Stimulated activated CD8-positive, alpha-beta memory T cell treated with anti-CD3 and anti-CD28 coated beads, Interleukin-2, amount 100 ng/mL, for 1 hour (primary cell): ENCODE measurements at places on chromosomes 3 and 15.

GRCh38 chr15:77009646-77010311 lies 14.9 kb downstream of the PSTPIP1 start:
- DNase-seq = no peak

DNA sequence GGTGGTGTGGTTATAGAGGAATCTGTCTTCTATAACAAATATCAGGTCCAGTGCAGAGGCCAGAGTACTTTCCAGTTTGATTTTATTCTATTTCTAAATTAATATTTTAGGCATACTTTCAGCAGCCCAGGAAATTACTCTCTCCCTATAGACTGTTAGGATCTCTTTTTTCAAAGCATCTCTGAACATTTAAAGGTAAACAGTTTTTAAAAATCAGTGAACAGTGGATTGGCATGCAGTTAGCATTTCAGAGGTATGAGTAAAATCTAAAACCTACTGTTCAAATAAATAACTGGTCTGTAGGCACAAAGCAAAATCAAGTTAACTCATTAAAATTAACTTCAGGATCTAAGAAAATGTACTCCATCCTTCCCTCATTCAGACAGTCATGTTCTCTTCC lies 3.0 kb downstream of the ZBED2 start:
- DNase-seq = no peak

GRCh38 chr3:55518451-55518850 lies 31.3 kb upstream of the WNT5A start:
- DNase-seq = no peak

- no peak for DNase-seq
Observed at GRCh38 chr15:80403712-80404056, 498 bp upstream of the ARNT2 start.

- no peak for DNase-seq
Observed at GRCh38 chr3:184688251-184688881, 23.5 kb downstream of the MAGEF1 start.

- no peak for DNase-seq
Observed at GRCh38 chr15:31525988-31526665, 199.5 kb downstream of the KLF13 start.

- DNase-seq = no peak
Observed at GRCh38 chr3:46586738-46587246, 20.7 kb upstream of the LRRC2 start.

DNA sequence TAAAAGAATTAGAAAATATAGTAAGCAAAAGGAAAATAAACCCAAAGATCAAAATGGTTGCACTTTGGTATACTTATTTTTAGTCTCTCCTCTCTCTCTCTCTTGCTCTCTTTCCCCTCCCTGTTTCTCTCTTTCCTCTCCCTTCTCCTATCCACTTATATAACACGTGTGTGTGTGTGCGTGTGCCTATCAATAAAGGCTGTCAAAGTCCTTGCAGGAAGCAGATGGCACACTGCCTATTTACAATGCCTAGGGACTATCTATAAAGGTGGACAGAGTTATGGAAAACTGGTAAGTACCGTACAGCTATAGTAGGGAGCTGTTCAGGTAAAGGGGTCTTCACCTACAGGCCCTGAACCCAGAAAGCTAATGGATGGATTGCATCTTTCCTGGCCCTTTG lies 161.6 kb downstream of the SQOR start:
- no peak for DNase-seq

- no peak for DNase-seq
Observed at GRCh38 chr3:59573911-59574310, 524.1 kb upstream of the CFAP20DC start.

- DNase-seq = no peak
Observed at GRCh38 chr3:16596352-16597032, 8.7 kb downstream of the DAZL start.

DNA sequence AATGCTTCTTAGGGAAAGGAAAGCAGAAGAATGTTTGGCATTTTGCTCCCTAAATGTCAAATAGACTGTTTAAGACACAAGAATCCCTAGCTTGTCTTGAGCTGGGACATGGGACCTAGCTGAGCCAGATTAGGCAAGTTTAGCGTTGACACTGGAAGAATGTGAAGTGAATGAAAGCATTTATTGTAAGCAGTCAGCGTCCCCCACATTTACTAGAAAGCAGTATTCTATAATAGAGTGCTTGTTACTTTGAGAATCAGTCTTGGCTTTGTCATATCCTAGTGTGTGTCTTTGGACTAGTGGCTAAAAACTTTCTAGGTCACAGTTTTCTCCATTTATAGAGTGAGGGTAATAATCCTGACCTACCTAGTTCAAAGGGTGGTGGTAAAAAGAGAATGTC lies 161.6 kb downstream of the ADAMTSL3 start:
- no peak for DNase-seq

DNA sequence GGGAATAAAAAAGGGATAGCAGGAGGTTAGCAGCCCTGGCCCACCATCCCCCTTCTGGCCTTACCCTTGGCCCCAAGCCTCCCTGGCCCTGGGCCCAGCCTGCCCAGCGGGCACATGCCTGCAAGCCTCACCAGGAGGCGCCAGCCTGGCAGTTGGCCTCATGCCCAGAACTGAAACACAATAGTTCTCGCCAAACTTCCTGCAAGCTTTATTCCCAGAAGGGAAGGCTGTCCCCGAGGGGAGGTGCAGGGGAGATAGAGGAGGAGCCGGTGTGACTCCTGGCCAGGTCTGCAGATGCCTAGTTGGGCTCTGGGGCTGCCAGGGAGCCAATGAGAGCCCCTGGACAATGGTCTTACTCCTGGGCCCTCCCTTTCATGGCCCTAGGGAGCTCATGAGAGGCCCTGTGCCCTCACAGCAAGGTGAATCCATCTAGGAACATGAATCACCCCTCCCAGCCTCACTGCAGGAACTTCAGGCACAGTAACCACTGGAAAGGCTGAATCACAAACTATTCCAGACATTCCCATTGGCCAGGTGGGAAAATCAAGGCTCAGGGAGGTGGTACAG lies 4.0 kb downstream of the CCDC33 start:
- DNase-seq = no peak

DNA sequence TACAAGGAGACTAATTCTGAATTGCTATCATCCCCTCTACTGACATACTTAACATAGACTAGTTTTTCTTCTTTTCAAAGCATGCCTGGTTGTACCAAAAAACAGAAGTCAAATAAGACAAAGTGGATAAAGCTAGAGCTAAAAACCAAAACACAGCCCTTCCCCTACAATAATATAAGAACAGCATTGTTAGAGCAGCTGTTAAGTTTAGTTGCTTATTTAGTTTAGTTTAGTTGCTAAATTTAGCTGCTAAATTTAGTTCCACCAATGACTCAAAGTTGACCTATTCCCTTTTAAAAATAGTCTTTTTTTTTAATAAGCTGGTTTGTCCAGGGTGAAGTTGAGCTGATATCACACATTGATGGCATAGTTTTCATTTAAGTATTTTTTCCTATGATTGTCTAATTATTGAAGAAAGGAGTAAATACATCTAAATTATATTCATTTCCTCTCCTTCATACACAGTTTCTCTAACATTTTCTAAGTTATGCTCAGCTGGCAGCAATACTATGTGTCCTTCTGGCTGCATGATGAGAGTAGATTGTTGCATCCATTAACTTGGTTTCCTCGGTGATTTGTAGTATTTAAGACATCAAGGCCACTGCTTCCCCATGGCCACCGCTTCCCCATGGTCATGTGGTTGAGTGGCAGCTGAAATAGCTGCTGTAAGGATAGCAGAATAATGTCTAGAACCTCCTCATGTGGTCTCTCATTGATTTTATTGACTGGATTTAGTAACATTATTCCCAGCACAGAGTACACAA lies 718.6 kb upstream of the NECTIN3 start:
- no peak for DNase-seq
